Forelimb muscle (tissue), 1 donor: ENCODE measurements at places on chromosomes 4 and X. TPM values are rescaled to one million over a fixed set of nuclear protein-coding genes. Genes with fewer than 3 reads are reported as not detected.

DNA sequence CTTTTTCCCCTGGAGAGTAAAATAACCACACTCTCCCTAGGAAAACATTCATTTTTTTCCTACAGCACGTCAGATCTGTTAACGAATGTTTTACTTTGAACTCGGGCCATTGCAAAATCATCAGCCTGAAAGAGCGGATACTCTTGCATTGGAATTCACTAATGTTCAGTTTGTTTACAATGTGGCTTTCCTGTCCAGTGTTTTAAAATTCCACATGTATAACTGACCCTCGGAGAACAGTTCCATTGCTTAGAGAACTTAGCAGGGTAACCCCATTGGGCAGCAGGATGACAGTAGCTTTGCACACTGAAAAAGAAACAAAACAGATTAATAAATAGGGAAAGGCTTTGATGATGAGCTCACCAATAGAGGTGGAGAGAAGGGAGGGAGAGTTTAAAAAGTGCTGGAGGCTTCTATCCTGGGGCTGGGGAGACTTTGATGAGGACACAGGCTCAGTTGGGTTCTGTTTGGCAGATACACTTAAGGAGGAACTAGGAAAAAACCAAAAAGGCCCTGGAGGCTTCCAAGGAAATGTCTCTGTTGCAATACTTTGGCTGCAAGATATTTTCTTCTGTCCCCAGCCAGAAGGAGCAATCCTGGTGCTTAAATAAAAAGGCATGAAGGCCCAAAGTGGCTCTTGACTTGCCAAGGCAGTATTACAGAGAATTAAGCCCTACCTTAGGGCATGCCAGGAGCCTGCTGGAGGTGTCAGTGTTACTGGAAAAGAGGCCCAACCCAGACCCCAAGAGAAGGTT is 143.1 kb downstream of the ARSF start:
- no peak for DNase-seq

- no peak for DNase-seq
These were observed 471.3 kb downstream of the TECRL start for GRCh38 chr4:63937961-63938360.

GRCh38 chr4:87073199-87074120 is 138.6 kb downstream of the AFF1 start:
- no peak for DNase-seq

- no peak for DNase-seq
These were observed 58.6 kb upstream of the PAGE5 start for GRCh38 chrX:55161581-55161980.

Gene ATP2B3
- 0.80 TPM for polyA plus RNA-seq

Gene SYNPO2
- 162 TPM for polyA plus RNA-seq
